GOT3 (cell line): ENCODE measurements at places on chromosomes 2 and 18.

GRCh38 chr2:116680256-116680936 is 1134.1 kb upstream of the DDX18 start:
- DNase-seq = no peak

DNA sequence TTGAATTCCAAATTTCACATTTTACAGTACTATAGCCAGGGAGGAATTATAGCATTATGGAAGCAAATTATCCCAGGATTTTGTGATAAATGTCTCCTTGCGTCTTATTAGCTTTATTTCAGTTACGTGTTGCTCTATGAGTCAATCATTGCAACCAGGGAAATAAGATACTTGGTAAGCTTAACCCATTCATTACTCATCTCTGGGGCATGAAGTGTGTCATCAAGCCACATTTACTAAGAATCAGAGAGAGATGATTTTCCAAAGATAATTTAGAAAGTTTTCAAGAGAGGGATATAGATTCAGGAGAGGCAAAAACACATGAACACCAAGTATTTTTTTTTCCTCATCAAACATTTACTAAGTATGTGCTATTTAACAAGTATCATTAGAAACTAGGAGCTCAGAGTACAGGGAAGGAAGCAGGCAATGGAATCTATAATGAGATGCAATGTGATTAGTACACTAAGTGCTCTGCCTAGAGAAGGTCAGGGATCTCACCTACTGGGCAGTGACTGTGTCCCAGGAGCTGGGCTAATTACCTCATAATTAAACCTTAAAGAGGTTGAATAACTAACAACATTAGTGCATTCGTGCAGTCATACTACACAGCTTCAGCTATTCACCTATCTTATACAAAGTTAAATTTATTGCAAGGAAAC is 217.8 kb upstream of the NXPH2 start:
- DNase-seq = no peak

- DNase-seq = no peak
Measured at GRCh38 chr2:191197096-191197495, 46.3 kb upstream of the STAT4 start.

DNA sequence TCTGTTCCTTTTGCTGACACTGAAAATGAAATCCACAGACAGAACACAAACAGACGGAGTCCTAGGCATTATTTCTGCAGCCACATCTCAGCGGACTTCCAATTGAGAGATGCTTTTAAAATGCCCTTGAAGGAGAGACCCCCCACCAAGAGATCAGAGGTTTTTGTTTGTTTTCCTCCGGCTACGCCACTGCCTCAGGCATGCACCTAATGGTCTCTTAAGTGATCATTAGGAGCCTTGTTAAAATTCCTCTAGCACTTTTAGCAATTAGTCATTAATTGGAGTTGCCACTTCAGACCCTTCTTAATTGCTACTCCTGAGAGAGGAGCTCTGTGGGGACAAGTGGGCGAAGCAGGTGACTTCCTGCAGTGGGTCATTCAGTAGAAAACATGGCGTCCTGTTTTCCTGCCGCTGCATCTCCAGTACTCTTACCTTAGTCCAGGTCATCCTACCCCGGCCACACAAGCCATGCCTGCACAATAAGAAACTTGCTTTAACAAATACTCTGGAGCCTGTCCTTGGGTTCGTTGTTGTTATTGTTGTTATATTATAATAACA is 257.7 kb upstream of the CHAC2 start:
- no peak for DNase-seq

GRCh38 chr2:195486987-195487644 is 169.9 kb upstream of the SLC39A10 start:
- no peak for DNase-seq

DNA sequence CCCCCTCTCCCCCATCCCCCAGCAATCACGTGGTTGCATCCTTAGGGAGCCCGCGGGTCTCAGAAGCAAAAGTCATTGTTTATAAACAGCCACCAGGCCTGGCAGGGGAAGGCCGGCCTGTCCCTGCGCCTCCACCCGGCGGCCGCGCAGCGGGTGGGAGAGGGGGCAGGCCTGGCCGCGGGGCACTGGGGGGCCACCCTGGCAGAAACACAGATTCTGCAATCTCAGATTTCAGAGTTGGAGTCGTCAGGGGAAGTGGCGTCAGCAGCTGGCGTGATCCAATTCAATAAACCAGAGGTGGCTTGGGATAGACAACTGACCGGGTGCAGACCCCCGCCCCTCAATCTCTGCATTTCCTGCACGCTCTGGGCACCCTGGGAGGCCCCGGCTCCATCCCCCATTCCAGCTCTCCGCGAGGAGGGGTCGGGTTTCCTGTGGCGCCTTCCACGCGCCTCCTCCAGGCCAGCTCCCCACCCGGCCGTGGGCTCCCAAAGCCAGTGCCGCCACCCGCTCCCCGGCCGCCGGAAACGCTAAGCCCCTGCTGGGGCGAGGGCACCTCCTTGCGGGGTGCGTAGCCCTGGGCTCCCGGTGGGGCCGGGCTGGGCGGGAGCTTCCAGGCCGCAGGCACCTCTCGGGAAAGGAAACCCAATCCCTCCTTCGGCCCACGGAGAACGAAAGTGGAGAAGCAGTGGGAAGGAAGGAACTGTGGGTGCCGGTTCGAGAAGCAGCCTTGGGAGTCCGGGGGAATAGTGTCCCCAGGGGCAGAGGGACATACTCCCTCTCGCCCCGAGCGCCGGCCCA is 1.1 kb downstream of the BIN1 start:
- DNase-seq = no peak
